ENCODE measurements at places on chromosomes 5 and 9.

GRCh38 chr5:142685418-142686209 is at the start of gene FGF1:
TSS of gene FGF1 (minus strand) at chr5:142686090. CDS start at chr5:142614127, 71,963 bp downstream.
- DNase-seq, result no peak

- DNase-seq, result no peak
These were observed 3.6 kb upstream of the ZNF131 start for GRCh38 chr5:43117092-43117491.

DNA sequence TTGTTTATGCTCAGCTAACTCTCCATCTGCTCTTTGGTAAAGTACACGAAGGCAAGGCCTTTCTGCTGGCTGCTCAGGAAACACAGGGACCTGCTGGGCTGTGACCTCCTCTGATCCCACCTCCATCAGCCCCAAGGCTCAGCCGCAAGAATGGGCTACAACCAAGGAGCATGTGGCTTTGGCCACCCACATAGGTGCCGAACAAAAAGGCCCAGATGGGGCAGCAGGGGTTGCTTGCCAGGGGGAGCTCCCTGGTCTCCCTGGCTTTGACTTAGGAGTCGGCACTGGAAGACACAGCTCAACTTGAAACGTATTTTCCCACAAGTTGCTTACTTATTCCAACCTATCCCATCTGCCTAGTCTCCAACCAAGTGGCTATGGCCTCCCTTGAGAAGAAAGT is 461.1 kb downstream of the ICE1 start:
- DNase-seq, result no peak

GRCh38 chr9:134088063-134088725 is 20.4 kb upstream of the BRD3 start:
- DNase-seq, result no peak

DNA sequence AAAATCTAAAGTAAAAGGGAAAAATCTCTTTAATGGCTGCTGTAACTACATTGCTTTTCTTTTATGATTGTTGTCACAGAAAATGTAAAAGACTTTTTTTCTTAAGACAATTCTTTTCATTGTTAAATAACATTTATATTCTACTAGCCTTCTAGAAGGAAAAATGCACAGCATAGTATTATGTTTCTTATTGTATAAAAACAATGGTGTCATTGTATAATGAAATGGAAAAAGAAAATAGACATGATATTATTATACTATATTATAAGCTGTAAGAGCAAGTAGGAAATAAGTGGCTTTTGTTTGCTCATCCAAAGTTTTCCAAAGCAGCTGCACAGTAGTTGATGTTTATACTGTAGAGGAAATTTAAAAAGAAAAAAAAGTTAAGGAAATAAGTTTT is 1021.7 kb downstream of the EFNA5 start:
- no peak for DNase-seq

- DNase-seq, result no peak
These were observed 13.1 kb upstream of the SPINK13 start for GRCh38 chr5:148255456-148255855.

- DNase-seq, result peak; percentile 14
These were observed at the start of gene FAM169A for GRCh38 chr5:74865804-74866595. TSS of gene FAM169A (minus strand) at chr5:74866387. CDS start at chr5:74841676, 24,711 bp downstream.

DNA sequence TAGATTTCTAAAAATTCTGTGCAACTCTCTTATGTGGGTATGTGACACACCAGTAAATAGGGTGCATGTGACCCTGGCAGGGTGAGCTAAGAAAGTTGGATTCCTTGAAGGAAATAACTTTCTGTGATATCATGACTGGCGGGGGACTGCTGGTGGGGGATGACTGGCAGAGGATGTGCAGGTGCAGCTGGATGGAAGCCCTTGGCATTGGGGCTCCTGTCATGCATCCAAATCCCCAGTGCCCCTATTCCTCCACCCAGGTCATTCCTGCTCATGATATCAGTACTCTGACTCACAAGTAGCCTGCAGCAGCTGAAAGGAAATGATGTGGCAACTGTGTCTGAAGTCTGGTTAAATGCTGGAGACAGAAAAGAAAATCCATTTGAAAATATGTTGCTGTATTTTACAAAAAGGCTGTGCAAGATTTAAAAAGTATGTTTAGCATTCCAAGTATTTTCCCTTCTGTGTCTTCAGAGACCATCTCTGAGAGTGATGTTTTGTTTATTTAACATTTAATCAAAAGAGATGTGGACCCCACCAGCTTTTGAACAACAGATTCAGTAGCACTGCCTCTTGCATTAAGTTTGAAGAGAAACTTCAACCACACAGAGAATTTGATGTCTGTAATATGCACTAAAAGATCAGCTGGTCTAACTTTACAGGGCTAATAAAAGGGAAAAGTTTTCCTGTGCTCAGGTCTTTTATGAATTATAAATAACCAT is 17.9 kb upstream of the ZSWIM6 start:
- no peak for DNase-seq

- no peak for DNase-seq
These were observed 16.4 kb downstream of the ISL1 start for GRCh38 chr5:51399643-51400006.

- no peak for DNase-seq
These were observed 11.8 kb downstream of the DBH start for GRCh38 chr9:133647765-133648469.

- no peak for DNase-seq
These were observed 10.4 kb upstream of the PCDHGC3 start for GRCh38 chr5:141465351-141465750.

DNA sequence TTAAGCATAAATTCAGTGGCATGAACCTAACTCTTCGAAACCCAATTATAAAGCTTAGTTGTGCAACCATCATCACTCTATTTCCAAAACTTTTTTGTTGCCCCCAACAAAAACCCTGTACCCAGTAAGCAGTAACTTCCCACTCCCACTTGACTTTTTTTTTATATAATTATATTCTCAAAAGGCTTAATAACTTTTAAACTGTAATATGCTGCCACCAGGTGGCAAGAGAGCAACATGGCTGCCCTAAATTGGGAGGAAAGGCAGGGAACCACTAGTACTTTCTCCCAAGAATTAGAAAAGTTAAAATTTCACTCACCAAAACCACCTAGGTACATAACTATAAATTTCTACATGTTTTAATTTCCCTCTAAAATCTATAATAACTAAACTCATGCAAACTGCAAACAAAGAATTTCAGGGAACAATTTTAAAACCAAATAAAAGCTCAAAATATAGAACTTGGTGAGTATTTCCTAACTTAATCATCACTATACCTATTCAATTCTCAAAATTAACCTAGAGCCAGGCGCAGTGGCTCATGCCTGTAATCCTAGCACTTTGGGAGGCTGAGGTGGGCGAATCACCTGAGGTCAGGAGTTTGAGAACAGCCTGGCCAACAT is 50.2 kb upstream of the RNF38 start:
- no peak for DNase-seq

DNA sequence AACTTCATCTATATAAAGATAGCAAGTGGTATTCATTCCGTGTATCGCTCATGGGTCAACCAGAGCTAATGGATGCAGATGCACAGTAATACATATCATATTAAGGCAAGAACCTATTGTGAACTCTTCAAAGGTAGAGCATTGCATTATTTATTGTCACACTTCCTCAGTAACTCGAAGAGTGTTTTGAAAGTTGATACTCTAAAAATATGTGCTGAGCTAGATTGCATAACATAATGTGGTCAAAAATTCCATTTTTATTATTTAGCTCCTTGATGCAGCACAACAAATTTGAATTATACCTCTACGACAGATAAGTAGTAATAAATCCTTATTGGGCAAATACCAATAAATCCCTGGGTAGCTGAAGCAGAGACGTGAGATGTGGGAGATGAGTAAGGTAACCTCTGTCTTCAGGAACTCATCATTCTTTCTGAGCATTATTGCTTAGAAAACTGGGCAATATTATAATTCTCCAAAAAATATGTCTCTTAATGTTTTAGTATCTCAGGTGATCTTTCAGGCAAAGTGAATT is 70.3 kb downstream of the CDH18 start:
- no peak for DNase-seq

DNA sequence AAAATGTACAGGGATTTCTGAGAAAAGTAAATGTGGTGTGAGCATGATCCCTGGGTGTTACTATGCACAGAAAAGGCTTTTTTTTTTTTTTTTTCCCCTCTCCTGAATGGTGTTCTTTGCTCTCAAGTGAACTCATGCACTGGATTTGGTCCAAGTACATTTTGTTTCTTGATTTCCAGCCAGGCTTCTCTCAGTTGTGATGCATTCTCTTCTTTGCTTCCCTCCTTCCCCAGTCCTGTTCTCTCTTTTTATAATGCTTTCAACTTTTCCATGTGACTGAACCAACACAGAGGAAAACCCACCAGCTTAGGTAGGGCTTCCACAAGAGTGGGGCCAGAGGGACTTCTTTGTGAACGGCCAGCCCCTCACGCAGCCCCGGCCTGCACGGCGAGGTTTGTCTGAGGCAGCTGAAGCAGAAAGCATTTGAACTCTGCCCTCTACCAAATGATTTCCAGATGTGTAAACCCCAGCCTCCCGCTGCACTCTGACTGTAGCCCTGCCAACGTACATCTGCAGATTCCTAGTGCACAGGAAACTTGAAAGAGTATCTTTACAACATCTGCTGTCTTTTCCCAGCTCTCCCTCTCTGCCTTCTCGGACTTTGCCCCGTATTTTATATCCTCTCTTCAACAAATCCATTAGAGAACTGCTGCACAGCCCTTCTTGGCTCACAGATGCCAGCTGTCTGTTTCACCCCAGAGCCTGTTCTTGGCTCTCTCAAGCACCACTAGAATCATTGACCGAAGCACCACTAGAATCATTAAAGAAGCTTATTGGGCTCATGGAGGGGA is 71.8 kb upstream of the CD180 start:
- no peak for DNase-seq

DNA sequence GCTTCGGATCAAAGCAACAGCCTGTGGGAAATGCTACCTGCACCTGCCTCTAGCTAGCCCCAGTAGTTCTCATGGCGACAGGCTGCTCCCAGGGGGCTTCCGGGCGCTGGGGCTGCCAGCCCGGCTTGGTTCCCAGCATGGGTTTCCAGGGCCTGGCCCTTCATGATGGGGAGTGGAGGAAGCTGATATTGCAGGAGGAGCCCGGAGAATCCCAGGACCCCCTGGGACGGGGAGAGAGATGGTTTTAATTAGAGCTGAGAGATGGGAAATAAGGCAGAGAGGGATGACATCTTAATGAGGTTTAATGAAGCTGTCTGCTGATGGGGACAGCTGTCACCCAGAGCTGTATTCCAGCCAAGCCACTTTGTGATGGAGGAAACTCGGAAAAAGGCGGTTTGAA is 78.6 kb downstream of the CFAP77 start:
- DNase-seq, result no peak

GRCh38 chr5:102777099-102777498 is 22.0 kb downstream of the PAM start:
- DNase-seq, result no peak

GRCh38 chr9:135910216-135910615 is 2.9 kb upstream of the CAMSAP1 start:
- no peak for DNase-seq

DNA sequence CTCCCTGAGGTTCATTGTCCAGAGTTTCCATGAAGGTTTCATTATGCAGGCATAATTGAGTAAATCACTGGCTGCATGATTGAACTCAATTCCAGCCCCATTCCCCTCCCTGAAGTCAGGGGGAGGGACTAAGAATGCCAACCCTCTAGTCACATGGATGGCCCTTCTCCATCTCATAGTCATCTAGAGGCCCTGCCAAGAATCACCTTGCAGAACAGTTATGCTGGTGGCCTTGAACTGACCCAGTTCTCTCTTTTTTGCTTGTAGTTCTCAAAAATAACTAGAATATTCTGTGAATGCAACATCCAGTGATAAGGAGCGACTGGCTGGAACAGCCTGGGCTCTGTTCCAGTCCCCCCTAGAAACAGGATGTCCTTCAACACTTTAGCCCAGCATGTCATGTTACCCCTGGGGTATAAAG is 31.7 kb downstream of the SLC35A4 start:
- DNase-seq, result no peak

DNA sequence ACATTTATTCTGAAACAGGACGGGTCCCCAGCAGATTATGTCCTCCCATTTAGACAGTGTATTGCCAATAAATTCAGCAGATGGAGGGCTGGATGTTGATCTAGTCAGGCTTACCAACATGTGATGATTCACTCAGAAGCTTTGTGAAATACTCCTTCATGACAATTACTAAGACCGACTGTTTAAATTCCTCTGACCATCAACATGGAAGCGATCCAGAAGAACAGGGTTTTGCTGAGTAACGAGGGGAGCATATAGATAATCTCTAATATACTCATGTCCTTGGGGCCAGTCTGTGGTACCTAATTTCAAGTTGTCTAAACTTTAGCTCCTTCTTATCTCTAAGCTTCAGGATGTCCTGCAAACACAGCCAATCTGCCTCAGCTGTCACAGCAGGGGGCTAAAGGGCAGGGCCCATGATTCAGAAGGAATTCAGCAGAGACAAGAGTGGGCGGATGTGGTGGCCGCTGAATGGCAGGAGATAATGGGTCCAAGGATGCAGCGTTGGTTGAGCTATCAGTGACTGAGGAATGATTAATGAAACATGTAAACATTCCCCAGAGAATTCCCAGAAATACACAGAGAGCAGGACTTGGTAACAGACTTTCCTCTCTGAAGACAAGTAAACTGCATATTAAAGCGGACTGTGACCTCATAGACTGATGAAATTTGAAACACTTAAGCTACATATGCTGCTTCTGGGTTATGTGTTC is 109.4 kb downstream of the ANKRD55 start:
- DNase-seq, result no peak

- DNase-seq, result peak; percentile 12
These were observed 73.8 kb upstream of the ITGA2 start for GRCh38 chr5:52915176-52915875.

GRCh38 chr9:130366888-130367550 is 77.7 kb upstream of the ASS1 start:
- no peak for DNase-seq

GRCh38 chr9:93603906-93604326 is 27.5 kb downstream of the PHF2 start:
- DNase-seq, result no peak

GRCh38 chr9:19154135-19154612 is 26.9 kb upstream of the PLIN2 start:
- DNase-seq, result no peak

DNA sequence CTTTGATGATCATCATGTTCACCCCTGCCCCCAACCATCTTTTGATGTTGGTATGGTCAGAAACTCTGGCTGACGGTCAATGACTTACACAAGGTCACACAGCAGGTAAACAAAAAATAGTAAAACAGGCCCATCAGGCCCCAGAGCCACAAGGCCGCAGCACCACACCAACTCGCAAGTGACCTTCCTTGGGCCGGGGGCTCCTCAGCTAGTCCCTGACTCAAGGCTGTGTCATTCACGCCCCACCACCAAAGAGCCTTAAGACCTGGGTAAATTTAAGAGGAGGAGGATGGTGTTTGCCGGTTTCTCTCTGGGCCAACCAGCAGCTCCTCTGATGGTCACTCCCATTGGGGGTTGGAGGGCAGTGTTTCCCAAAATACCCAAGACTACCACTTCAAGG is 55.8 kb downstream of the PSMB7 start:
- no peak for DNase-seq

DNA sequence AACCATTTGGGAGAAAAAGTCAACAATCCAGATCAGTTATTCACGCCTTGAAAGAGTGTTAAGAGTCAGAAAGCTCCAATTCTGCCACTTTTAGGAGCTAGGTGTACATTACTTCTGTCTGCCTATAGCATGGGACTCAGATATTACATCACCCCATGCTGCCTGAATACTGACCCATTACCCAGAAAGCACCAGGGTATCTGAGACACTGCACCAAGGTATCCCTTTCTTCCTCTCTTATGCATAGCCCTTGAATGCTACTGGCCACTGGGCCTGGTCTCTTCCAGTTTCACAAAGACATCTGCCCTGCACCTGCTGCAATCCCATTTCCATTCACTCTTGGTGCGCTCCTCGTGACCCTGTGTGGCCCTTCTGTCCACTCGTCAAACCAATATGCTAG is 2.6 kb downstream of the STRBP start:
- DNase-seq, result no peak

GRCh38 chr5:160198146-160198545 is 31.2 kb upstream of the FABP6 start:
- no peak for DNase-seq
